Left lobe of liver (tissue), 2 donors: ENCODE measurements at places on chromosomes 7 and 10. TPM values are rescaled to one million over a fixed set of nuclear protein-coding genes. Genes with fewer than 3 reads are reported as not detected.

- no peak for DNase-seq
Measured at GRCh38 chr7:116392806-116393205, 106.7 kb upstream of the CAV2 start.

DNA sequence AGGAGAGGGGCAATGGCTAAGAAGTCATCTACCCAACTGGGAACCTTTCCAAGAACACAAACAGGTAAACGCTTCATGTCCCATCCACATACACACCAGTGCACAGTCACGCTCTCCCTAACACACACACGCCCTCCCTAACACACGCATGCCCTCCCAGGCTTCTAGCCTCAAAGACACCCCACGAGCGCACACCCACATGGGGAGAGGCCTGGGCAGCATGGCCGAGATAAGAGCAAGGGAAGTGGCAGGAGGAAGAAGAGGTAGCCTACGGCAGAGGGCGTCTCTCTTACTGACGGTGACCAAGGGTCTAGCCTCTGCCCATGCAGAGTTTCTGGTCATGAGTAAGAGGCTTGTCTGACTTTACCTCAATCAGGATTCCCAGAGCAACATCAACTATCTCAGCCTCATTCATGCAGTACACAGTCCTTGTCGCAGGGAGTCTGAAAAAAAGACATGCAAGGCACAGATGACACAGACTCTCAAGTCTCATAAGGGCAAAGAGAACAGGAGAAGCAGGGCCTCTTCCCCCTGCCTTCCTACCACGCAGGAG is 3.1 kb downstream of the CYREN start:
- DNase-seq = no peak

KCNMA1 gene
- 44.0 TPM for total RNA-seq

LEP gene
- total RNA-seq = not detected

GRCh38 chr7:35871856-35872255 is 71.0 kb downstream of the SEPTIN7 start:
- DNase-seq = no peak

TMEM213 gene
- not detected for total RNA-seq

EMX2 gene
- not detected for total RNA-seq

DNA sequence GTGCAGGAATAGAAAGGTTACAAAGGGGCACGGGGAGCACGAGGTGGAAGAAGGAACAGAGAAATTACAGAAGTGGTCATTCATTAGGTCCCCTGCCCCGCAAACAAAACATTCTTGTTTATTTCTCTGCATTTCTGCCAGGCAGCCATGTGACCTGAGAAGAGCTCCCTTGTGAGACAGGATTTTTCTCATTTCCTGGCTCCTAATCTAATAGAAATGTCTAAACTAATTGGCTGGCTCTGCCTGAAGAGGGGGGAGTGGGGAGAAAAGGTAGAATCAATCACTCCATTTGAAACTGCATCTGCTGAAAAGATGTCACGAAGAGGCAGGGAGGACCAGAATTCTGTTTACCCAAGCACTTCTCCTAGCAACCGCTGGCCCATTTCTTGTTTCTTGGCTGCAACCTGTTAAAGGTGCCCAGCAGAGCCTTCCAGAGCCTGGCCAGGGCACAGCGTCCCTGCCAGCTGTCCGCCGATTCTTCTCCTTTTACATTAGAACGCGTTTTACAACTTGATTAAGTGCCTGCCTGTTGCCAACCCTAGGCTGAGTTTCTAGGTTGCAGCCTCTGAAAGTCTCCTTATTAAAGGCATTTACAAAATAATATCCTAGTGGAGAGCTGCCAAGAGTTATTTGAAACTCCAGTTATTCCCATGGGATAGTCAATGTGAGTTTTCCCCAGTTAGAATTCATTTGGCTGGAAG is 1227.6 kb downstream of the TYW1 start:
- no peak for DNase-seq

DNA sequence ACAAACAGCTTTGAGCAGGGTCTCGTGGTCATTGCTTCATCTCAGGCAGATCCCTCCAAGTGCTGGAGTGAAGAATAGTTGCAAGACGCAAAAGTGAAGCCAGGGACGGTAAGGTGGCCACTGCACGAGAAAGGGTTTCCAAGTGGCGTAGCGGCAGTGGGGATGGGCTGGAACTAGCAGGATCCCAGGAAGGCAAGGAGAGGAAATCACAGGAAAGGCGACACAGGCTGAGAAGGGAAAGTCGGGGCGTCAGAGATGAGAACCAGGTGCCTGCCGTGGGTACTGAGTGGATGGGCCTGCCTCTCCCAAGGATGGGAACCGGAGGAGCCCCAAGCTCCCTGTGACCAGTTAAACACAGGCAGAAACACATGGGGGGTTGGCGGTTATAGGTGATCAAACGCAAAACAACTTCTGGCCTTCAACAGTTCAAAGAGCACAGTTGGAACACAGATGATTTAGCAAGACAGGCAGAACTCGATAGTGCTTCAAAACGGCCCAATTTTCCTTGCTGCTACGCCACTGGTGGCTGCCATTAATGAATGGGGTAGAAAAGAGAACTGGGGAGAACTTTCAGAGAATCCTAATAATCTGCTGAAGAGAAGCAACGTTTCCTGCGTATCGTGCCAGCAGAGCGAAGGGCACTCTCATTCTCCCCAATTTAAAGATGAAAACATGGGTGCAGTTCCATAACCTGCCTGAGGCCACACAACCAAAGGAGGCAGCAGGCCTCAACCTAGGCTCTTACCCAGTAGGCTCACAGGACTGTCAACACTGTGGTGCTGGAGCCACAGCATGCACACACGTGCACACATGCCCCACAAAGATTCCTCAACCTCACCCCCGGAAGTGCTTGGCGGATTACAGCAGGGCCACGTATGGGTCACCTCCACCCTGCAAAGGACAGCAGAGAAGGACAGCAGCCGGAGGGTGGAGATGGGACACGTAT is 61.9 kb downstream of the MAD1L1 start:
- no peak for DNase-seq

GRCh38 chr7:143499743-143500348 is 22.2 kb downstream of the TAS2R41 start:
- DNase-seq = no peak

ARHGEF35 gene
- 7.2 TPM for total RNA-seq

GRCh38 chr7:33905389-33906032 is at the start of gene BMPER:
BMPER (plus strand) TSS chr7:33905539; CDS start chr7:33905614, 75 bp downstream.
- DNase-seq = no peak

GRCh38 chr7:104960741-104961448 is 53.1 kb upstream of the KMT2E start:
- DNase-seq = no peak

DNA sequence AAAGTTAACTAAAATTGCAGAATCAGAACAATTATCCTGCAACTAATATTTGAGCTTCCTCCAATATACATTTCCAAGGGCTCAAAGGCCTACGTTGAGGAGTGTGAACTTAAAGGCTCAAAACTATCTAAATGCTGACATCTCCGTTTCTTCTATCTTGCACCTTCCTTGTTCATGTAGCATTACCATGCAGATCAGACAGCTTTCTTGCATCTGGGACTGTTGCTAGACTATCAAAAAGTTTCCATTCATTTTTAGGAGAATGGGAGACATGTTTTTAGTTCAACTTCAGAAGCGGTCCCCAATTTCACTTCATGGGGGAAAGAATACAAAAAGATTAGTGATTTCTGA is 2.9 kb downstream of the ANKRD1 start:
- no peak for DNase-seq

NPS gene
- total RNA-seq = not detected

LIPK gene
- not detected for total RNA-seq

CCDC136 gene
- total RNA-seq = 0.40 TPM

CYP2W1 gene
- total RNA-seq = 0.08 TPM

DNA sequence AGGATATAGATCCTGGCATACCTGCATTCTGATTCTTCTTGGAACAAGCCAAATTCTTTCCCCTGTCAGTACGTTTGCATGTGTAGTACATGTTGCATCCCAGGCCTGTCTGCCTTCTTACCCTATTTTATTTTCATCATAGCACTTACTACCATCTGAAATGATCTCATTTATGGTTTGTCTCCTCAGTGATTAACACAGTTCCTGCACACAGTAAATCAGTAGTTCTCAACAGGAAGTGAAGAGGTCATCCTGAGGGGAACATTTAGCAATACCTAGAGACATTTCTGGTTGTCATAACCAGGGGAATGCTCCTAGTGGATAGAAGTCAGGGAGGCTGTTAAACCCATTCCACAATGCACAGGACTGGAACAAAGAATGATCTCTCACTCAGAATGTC is 38.2 kb upstream of the SLC26A4 start:
- DNase-seq = no peak

- DNase-seq = no peak
Measured at GRCh38 chr10:11824376-11824775, 1.2 kb downstream of the PROSER2 start.

FAM180A gene
- 4.8 TPM for total RNA-seq

DNA sequence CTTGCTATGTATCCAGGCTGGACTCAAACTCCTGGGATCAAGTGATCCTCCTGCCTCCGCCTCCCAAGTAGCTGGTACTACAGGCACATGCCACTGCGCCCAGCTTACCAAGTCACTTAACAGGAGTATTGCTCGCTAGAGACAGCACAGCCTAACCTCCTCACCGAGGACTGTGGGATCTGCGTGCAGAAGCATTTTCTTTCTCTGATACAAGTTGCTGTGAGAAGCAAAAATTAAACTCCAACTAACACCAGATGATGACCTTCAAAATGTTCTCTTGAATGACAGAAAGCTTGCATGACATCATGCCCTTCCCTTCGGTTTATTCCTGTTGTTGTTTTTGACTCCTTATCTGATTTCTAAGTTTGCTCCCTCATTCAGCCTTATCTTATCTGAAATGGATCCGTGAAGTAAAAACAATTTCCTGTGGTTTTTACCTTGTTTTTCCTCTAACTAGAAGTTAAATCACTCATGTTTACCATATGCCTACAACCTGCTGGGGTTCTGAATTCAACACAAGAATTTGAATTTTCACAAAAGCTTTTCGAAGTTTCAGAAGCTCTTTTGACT is 94.4 kb upstream of the KIF5B start:
- no peak for DNase-seq

CREM gene
- 18.9 TPM for total RNA-seq

GIMAP4 gene
- total RNA-seq = 9.8 TPM

GRCh38 chr10:13924040-13924725 is 337.4 kb downstream of the PRPF18 start:
- DNase-seq = no peak

OR2A42 gene
- not detected for total RNA-seq

DNA sequence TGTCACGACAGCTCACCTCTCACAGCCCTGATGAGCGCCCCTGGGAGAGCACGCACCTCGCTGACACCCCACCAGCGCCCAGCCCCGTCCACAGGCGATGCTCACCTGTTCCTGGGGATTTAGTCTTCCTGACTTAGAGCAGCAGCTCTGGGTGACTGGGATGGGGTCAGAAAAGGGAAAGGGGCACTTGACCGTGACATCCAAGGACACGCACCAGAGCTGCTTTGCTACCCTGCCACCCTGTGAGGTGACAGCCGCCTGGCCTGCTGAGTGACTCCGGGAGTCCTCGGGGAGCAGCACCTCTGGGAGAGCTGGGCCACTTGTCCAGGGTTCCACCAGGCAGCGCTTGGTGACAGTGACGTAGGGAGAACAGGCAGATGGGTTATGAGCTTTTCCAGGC is 148.2 kb downstream of the PRKAG2 start:
- DNase-seq = no peak

DNA sequence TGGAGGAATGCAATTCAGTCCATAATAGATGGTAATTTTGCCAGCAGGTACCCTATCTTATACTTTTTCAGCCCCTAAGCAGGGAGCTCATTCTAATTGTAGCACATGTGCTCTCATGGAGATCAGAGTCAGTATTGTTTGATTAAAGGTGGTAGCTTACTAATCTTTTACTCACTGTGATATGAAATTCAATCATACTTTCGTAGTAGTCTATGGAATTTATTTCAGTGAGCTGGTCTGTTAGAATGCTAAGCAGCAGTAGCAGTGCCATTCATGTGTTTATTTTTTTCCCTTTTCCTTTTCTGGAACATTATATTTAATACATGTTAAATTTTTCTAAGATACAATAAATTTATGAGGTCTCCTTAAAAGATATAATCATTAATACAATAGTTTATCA is 109.0 kb downstream of the ST7 start:
- DNase-seq = no peak

DNA sequence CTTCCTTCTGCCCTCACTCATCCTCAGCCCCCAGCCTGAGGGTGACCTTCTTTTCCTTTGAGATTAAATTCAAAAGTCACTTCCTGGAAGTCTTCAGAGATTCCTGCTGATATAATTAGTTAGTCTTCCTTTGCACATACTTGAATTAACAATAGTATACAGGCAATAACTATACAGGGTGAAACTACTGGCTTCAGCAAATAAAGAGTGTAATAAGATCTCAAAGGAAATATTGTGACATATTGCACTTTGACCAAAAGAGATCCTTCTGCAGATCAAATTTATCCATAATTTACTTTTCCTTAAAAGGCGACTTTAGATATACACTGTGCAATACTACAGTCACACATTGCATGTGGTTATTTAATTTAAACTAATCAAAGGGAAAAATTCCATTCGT is 123.8 kb downstream of the SEMA3A start:
- no peak for DNase-seq

DNA sequence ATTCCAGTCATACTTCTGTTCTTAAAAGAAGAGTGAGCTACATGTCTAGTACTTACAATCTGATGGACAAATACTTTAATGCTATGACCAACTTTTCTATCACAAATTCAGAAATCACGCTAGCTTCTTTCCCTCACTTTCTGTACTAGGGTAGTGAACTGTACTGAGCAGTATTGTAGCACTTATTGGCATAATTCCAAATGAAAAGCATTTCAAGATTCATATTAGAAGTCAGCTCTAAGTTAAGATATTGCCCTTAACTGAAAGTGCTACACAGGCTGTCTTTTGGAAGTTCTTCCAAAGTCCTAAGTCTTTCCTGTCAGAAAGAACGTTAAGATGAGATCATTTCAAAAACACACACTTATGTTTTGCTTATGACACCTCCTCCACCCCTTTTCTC is 13.4 kb downstream of the P4HA1 start:
- no peak for DNase-seq

DNA sequence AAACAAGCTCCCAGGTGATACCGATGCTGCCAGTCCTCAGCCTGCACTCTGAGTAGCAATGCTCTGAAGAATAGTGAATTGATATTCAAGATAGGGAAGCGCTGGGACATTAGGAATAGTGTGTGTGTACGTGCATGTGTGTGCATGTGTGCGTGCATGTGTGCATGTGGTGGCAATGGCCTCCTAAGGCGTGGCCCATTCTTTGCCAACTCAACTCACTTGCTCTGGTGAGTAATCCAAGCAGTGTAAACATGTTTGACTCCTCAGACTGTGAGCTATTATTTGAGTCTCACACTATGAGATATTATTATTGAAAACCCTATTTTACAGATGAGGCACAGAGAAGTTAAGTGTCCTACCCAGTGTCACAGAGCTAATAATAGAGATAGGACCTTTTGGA is 186.6 kb downstream of the RAB11FIP2 start:
- no peak for DNase-seq

NUDCD3 gene
- total RNA-seq = 47.1 TPM
